GM23338 (cell line): ENCODE measurements at places on chromosomes 7 and 10.

DNA sequence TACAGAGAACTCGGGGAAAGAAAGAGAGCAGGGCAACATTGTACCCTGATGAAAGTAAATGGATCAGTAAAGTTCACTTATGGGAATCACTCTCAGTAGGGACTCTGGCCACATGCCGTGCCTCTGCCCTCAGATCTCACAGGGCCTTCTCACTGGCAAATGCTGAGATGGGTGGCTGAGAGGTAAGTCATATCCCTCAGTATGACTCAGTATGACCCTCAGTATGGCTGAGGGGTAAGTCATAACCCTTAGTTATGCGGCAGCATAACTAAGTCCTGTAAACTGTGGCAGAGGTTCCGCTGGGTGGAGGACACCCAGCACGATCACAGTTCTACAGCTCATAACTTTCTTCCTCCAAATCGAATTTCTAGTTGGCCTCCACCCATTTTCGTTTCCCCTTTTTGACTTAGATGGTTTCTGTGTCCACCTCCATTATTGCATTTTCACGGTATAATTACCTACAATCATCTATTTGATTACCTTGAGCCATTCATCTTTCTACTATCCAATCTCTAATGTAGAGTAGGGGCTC is 26.5 kb upstream of the WNT16 start:
- no peak for DNase-seq

DNA sequence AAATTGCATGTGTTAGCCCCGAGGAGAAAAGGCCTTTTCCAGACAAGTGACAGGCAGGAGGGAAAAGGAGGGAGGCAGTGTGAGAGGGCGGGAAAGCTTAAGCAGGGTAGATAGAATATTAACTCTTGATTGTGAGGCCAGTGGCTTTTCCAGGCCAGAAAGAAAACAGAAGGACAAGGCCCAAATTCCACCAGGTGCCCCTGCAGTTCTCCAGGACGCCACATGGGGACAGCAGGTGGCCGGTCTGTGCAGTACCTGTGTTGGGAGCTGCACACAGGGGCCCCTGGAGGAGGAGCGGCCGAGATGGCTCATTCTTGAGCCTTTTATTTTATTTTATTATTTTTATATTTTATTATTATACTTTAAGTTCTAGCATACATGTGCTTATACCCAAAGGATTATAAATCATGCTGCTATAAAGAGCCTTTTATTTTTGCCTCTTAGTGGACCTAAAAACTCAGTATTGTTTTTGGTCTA is 141.3 kb upstream of the KLF14 start:
- DNase-seq, result peak; percentile 87

DNA sequence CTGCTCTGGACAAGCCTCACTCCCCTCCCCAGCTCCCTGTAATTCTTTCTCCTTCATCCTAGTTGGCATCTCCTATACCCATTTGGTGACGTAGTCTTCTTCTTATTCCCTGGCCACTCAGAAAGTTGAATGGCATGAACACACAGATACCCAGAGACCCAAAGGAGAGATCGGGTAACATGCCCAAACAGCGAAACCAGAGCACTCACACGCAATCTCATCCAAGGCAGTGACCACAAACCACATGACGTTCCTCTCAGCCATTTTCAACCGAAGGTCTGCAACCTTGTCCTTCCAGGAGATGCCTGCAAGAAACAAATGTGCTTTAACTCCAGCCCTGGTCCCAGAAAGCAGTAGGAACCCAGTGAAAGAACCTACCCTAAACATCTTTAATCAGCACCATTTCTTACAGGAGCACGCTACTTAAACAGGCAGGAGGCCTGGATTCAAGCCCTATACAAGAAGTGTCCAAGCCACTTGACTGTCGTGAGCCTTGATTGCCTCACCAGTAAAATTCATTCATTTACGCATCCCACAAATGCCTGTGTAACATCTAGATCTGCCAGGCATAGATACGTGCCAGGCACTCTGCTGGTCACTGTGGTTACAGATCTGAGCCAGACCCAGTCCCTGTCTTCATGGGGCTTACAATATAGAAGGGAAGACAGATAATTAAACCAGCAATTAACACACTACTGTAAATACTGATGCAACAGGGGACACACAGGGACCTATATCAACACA is 37.1 kb downstream of the XPNPEP1 start:
- DNase-seq, result no peak

GRCh38 chr10:70891627-70892026 is 3.3 kb upstream of the PCBD1 start:
- DNase-seq, result peak; percentile 28

GRCh38 chr7:149367418-149368180 is 93.3 kb downstream of the ZNF777 start:
- no peak for DNase-seq

GRCh38 chr7:107850643-107851042 is 40.3 kb upstream of the DLD start:
- no peak for DNase-seq

- DNase-seq, result no peak
Observed at GRCh38 chr10:113381981-113382509, 170.8 kb upstream of the HABP2 start.

- DNase-seq, result peak; percentile 54
Observed at GRCh38 chr7:59079-60016, 133.0 kb upstream of the FAM20C start.
